ENCODE measurements at places on chromosomes 16 and 17. TPM values are rescaled to one million over a fixed set of nuclear protein-coding genes. Genes with fewer than 3 reads are reported as not detected.

The BHLHA9 gene
- total RNA-seq, result not detected

The CSH2 gene
- total RNA-seq, result not detected

The TERB1 gene
- total RNA-seq, result not detected

The CHP2 gene
- total RNA-seq, result not detected

The RAB11FIP4 gene
- 0.45 TPM for total RNA-seq

The CEP295NL gene
- total RNA-seq, result 0.17 TPM

DNA sequence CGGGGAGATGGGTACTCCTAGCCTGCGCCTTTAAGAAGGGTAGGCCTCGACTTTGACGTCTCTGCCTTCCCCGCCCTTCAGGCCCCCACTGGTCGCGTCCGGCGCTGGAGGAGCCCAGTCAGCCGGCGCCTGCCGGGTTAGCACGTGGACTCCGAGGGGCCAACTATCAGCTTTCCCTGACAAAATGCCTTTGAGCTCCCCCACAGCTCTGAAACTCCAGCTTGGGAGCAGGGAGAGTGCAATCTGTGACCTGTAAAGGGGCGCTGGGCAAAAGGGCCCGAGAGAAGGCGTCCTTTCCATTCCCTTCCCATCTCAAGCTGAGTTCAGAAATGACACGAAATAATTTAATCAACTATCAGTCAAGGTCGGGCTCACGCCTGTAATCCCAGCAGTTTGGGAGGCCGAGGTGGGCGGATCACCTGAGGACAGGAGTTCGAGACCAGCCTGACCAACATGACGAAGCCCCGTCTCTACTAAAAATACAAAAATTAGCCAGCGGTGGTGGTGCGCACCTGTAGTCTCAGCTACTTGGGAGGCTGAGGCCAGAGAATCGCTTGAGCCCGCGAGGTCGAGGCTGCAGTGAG lies 2.3 kb upstream of the SLC25A39 start:
- peak; percentile 95 for DNase-seq

- no peak for DNase-seq
Measured at GRCh38 chr17:58341861-58342475, 10.0 kb downstream of the SUPT4H1 start.

DNA sequence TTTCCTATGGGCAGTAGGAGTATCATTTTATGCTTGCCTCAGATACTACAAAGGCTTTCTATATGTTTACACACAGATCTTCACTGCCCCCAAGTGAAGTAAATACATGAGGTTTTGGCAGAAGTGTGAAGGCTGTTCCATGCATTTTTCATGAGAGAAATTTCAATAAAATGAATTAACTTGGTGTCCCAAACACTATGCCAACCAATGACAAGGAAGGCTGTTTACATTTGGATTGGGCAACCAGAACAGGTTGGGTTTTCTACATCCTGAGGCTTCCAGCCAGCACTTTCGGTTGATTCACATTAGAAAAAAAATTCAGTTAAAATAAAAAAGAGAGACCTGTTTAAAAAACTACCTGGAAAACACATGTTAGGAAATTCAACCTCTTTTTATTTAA lies 625.4 kb downstream of the KCNJ2 start:
- DNase-seq, result no peak

DNA sequence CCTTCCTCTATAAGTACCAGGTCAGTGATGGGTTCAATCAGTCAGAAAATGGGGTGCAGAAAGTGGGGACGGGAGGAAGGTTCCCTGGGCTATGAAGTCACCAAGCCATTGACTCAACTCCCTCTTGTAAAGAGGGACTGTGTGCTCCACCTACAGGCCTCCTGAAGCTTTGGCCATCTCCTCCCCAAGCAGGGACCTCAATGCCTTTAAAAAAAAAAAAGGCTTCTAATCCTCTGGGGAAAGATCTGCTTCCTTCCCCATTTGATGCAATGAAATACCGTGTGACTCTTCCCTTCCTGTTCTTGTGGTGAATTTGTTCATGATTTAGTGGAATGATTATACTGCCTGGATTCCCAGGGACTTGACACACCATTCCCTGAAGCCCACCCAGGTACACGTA lies 30.8 kb downstream of the VWA3A start:
- DNase-seq, result peak; percentile 18

- no peak for DNase-seq
Measured at GRCh38 chr17:79657861-79658810, 47.3 kb upstream of the RBFOX3 start.

GRCh38 chr16:56866955-56867830 lies 2.2 kb downstream of the SLC12A3 start:
- DNase-seq, result peak; percentile 70

DNA sequence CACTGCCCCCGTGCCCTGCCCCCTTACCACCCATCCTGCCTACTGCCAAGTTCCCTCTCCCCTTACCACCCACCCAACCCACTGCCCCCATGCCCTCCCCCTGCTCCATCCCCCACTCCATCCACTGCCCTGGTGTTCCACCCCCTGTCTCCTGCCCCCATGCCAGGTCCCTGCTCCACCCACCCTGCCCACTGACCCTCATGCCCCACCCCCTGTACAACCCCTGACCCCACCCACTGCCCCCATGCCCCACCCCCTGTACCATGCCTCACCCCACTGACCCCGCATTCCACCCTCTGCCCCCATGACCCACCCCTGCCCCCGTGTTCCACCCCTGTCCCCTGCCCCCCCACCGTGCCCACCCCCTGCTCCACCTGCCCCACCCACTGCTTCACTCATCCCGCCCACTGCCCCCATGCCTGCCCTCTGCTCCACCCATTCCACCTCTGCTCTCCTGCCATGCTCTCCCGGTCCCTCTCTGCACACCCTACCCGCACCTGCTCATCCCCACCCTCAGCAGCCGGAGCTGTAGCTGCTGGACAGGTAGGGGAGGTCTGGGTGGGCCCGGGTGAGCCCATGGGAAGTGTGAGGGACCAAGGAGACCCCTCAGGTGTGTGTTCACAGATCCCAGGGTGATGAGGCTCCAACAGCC lies 7.4 kb upstream of the FN3KRP start:
- no peak for DNase-seq

DNA sequence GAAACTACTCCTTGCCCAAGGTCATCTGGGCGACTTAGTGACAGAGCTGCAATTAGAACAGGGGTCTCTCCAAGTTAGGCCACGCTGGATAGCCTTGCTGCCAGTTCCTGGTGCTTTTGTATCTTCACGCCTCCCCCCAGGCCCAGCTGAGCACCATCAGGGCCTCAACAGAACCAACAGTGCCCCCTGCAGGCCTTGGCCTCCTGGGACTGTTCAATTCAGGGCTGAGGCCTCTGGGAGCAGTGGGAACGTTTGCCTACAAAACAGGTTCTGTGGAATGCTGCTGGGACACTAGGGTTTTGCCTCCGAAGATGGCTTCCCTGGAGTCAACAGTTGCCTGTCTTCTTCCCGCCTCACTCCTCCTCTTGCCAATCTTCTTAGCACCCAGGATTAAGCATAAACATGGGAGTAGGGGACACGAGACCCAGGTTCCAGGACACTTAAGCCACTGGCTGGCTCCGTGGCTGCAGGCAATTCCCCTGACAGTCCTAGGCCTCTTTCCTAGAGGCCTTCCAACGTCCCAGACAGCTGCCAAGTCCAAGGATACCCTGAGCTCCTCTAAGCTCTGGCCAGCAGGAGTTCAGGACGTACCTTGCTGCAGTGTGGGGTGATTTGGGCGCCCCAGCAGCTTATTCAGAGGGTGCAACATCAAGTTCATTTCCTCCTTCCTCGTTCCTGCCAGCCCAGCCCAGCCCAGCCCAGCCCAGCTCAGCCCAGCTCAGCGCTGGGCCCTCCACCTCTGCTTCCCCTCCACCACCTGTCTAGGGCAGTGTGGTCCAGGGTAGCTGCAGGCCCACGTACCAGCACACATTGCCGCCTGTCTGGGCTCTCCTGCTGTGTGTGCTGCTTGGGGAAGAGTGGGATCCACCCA lies 246.6 kb upstream of the RPL38 start:
- DNase-seq, result no peak

DNA sequence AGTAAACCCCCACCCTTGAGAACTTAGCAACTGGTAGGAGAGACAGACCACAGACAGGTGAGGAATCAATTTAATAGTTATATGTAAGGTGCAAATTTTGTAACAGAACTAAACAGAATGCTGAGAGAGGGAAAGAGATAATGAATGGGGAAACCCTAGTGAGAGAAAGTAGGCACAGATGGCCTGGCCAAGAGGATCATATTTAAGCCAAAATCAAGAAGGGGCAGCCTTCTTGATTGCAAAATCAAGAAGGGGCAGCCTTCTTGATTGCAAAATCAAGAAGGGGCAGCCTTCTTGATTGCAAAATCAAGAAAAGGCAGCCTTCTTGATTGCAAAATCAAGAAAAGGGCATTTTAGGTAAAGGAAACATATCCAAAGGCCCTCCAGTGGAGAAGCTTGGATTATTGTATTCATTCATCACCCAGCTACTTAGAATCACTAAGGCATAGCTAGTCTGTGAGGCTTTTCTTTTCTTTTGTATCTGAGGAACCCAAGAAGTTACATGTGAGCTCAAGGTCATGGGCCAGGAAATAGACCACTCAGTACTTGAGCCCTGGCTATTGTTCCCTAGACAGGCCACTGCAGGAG lies 190.6 kb downstream of the CYLD start:
- DNase-seq, result no peak

Measured in LHCN-M2 (cell line).